ENCODE measurements at places on chromosomes 7 and 10.

DNA sequence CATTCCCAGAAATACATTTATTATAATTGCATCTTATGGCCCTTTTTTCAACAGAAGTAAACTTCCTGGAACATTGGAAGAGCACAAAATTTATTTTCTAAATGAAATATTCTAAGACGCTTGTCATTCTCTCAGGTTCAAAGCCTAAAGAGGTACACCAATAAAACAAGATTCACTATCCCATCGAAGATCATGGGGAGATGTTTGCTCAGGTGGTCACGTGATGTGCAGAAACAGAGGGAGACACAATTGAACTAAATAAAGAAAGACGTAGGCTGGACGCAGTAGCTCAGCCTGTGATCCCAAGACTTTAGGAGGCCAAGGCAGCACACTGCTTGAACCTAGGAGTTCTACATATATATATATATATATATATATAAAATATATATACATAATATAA lies 46.0 kb upstream of the TMEM254 start:
- no peak for DNase-seq

GRCh38 chr7:73611017-73611555 lies 13.2 kb downstream of the MLXIPL start:
- no peak for DNase-seq

DNA sequence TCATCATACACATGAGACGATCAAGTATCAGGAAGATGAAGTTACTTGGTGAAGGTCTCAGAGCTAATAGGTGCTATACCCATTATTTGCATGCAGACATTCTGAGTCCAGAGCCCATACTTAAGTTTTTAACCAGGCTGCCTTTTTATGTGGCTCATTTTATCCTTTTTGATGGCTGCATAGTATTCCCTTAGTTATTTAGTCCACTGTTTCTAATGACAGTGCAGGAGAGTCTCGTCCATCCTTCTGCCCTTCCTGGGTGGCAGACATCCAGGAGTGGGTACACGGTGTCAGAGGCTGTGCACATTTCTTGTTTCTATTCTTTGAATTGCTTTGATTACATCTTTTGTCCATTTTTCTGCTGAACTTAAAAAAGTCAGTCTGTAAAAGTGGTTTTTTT lies 11.8 kb downstream of the PPP2R2D start:
- DNase-seq = no peak

GRCh38 chr7:95473276-95473985 lies 12.3 kb upstream of the ASB4 start:
- no peak for DNase-seq

GRCh38 chr7:152871005-152871677 lies 111.6 kb downstream of the ACTR3B start:
- DNase-seq = no peak

Data from HuH-7 (cell line).